ENCODE measurements at places on chromosomes 2 and 18.
A peak's percentile ranks its signal among the peaks of the same experiment; 100 is the strongest.

GRCh38 chr18:62659698-62660097, 55.6 kb upstream of the PHLPP1 start:
- DNase-seq, result no peak

GRCh38 chr2:218406949-218407618, 7.4 kb downstream of the CTDSP1 start:
- DNase-seq, result peak; percentile 88

- peak; percentile 14 for DNase-seq
These were observed 92.2 kb downstream of the DPP4 start for GRCh38 chr2:161981679-161982250.

GRCh38 chr2:149329068-149329467, 1.3 kb upstream of the LYPD6 start:
- DNase-seq, result no peak

DNA sequence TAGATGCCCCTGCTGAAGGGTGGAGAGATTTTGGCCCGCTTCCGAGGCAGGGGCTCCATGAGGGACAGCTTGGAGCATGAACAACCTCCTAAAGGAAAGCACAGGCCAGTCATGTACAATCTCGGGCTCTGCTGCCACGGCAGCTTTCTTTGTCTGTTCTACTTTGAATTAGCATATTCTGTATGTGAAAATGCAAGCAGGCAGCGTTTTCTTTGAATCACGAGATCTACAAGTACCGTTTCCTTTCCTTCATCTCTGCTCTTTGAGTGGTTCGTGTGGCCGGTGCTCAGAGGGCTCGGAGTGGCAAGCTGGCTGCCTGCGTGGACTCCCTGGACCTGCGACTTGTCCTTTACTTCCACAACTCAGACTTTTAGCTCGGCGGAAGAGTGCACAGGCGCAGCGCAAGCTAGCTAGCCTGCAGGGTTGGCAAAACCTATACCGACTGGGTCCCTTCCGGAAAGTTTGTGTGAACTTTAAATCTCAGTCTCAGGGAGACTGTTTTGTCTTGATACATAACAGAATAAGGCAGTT, 6.9 kb downstream of the TWIST2 start:
- no peak for DNase-seq

GRCh38 chr2:55119711-55120487, 69.6 kb upstream of the RTN4 start:
- no peak for DNase-seq

GRCh38 chr2:99403084-99403483, 65.9 kb downstream of the EIF5B start:
- DNase-seq, result no peak

DNA sequence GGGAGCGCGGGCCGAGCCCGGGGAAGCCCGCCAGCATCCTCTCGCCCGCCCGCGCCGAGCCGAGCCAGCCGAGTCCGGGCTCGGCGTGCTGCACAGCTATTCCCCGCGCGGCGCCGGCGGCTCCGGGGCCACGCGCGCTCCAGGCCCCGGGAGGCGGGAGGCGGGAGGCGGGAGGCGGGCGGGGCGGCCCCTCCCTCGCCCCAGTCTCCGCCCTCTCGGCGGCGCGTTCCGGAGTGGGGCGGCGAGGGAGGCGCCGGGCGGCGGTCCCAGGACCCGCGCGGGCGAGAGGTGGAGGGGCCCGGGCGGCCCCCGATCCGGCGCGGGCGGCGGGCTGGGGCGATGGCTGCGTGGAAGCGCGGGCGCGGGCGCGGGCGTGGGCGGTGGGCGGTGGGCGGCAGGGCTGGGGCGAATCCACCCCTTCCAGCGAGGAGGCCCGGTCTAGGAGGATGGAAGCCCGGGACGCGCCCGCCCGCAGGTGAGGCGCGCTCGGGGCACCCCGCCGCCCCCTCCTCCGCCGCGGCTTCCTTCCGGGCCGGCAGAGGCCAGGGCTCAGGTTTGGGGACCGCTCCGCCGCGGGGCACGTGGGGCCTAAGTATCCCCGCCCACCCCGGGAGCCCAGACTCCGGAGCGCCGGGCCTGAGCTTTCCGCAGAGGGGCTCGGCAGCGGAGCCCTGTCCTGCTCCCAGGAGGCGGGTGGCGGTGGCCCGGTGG, at the start of gene ADCY3:
ADCY3 (minus strand) TSS at position 140 of the 711 bp plus-strand sequence. CDS start 1,250 bp downstream, outside the sequence.
- DNase-seq, result peak; percentile 81

- no peak for DNase-seq
These were observed 36.8 kb downstream of the LAMA3 start for GRCh38 chr18:23725827-23726661.

GRCh38 chr18:45084206-45084605, 403.5 kb downstream of the SETBP1 start:
- DNase-seq, result no peak

- DNase-seq, result no peak
These were observed 292.9 kb downstream of the XIRP2 start for GRCh38 chr2:167181134-167181533.

DNA sequence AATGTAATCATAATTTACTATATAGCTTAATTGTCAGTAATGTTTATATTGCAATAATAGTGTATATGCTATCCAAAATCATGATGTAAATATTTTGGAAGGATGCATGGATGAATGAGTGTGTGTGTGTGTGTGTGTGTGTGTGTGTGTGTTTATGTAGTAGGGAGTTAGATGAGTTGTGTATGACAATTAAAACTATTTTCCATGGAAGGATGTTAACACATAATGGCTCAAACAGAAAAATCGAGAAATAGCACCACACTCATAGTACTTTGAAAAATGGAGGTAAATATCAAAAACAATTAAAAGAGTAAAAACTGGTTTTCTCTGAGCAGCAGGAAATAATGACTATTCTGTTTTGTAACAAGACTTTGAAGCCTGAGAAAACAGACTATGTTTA, 8.1 kb upstream of the IL36A start:
- no peak for DNase-seq

GRCh38 chr18:59402432-59403090, 43.5 kb upstream of the LMAN1 start:
- DNase-seq, result peak; percentile 91

GRCh38 chr2:181142514-181142913, 162.1 kb downstream of the UBE2E3 start:
- DNase-seq, result no peak

DNA sequence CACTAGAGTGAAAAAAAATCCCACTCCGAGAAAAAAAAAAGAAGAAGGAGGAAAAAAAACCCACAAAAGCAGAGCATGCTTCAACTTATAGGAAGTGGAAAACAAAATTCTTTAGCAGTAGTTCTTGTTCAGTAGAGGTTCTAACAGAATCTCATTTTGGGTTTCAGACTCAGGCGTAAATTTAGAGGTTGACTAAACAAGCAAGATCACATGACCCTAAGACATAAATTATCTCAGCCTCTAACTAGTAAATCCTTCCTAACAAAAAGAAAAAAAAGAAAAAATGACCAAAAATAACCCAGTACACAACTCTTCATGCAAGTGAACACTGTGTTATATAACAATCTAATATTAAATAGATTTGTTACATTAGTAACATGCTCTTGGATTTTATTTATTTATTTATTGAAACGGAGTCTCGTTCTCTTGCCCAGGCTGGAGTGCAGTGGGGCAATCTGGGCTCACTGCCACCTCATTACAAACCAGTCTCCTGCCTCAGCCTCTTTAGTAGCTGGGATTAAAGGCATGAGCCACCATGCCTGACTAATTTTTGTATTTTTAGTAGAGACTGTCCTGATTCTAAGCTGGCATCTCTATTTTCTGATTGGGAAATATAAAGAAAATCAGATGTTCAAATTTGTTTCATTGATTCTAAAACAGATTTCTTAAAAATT, 35.4 kb downstream of the PPP4R3B start:
- no peak for DNase-seq

DNA sequence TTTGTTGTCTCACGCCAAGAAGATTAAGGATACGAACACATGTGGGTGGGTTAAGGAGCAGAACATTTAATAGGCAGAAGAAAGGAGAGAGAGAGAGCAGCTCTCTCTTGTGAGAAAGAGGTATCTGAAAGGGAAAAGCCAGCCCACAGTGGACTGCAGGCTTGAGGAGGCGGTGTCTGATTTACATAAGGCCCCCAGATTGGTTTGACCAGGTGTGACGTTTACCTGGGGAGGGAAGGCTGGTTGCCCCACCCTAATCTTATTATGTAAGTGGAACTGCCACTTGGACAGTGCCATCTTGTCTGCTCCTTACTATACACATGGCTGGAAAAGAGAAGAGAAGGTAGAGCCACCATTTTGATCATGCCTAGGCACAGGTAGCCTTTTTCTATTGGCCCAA, 189.2 kb downstream of the NCK2 start:
- no peak for DNase-seq

DNA sequence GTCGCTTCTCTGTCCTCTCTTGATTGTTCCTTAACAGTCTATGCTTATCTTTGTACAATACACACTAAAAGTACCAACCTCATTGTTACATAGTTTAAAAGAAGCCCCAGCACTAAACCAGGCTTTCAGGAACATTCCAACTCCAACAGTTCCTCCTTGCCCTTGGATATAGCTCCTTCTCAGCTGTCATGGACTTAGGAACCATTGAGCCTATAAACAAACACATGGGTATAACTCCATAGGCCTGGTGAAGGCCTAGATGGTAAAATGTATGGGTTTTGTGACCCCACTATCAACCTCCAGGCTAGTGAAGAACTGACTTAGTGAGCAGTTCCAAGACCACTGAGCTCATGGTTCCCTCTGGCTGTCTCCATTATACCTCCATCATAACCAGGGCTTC, 74.8 kb upstream of the SLC39A10 start:
- no peak for DNase-seq

- DNase-seq, result peak; percentile 15
These were observed 41.2 kb downstream of the RPL37A start for GRCh38 chr2:216539791-216540241.

DNA sequence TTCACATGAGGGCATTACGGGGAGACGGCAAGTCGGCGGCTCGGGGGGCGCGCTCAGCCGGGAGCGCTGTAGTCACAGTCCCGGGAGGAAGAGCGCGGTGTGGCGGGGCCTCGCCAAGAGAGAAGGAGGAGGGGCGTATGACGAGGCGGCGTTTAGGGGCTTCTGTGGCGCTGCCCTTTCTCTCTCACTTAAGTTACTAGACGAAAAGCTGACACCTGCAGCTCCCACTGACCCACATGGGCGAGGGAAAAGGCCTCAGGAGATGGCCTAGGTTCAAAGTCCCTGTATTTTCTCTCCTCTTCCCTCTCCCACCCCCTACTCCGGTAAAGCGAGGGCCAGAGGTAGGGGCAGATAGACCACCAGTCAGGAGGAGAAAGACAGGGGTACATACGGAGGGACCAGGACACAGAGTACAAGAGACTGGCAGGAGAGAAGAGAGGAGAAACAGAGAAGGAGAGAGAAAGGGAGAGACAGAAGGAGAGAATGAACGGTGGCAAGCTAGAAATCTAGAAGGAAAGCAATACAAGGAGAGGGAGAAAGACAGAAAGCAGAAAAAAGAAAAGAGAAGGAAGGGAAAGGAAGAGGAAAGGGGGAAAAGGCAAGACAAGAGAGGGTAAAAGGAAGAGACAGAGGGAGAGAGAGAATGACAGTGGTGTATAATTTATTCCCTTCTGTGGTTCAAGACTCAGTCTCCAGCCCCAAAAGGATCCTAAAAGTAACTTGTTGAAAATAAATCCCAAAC, 3.8 kb downstream of the SIX2 start:
- DNase-seq, result no peak

DNA sequence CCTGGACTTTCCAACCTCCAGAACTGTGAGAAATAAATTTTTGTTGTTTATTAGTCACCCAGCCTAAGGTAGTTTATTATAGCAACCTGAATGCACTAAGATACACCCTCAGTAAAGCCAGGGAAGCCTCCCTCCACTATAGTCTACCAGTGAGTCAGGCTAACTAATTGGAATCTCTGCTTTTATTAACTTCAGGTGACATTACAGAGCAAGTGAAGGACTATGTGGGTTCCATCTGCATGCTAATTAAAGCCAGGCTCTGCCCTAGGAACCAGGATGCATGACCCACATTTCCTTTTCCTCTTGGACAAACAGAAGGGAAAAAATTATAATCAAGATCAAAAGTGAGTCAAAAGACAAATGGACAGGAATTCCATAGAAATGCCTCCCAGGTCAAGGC, 56.1 kb downstream of the ZC3H8 start:
- DNase-seq, result no peak

GRCh38 chr2:98036349-98037000, 40.7 kb upstream of the TMEM131 start:
- no peak for DNase-seq

GRCh38 chr2:100855606-100856005, 35.7 kb downstream of the NPAS2 start:
- DNase-seq, result no peak

- no peak for DNase-seq
These were observed 15.5 kb downstream of the GEMIN6 start for GRCh38 chr2:38793511-38793910.

DNA sequence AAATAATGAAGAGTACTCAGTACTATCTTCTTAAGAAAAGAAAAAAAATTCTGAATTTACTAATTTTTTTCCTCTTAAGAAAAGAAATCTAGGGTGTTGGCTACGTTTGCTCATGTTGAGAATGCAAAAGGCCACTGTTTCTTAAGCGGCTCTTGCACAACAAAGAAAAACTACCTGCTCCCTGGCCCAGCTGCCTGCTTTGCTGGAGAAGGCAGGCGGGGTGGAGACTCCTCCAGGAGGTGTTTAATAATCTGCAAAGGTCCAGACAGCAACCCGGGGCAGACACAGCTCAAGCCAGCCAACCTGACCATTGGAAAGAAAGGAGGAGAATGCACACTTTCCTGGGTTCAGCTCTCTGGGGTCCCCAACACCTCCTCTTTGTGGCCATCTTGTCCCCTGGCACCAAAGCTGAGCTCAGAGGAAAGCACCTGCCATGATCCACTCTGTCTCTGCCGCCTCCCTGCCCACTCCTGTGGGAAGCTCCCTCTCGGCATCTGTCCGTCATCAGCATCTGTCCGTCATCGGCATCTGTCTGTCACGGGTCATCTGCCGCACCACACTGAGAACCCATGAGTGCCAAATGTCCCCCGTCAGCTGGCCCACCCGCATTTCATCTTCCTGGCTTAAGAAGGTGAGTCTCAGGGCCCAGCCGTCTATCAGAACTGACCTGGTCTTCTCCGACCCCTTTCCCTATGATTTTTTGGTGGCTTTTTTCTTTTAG, 11.9 kb downstream of the ZNF516 start:
- DNase-seq, result no peak

- no peak for DNase-seq
These were observed 19.9 kb downstream of the ARMC9 start for GRCh38 chr2:231218366-231218765.

DNA sequence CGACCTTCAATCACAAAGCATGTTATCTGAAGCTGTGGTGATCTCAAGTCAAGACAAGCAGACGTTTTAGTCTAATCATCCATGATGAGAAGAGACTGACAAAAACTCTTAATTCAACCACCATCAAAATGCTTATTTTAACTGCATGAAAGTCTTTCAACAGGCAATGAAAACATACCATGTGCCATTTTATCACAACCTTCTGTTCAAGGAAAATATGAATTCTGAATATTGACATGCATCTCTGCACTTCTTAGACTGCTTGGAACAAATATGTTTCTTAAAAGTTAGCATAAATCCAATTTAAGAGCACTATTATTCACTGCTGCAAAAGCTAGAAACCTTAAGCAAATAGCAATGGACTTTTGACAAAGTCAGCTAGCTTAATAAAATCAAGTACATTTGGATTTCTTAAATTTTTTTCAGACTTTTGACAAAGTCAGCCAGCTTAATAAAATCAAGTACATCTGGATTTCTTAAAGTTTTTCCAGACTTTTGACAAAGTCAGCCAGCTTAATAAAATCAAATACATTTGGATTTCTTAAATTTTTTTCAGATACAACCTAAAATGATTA, 70.9 kb downstream of the OLA1 start:
- no peak for DNase-seq
